Renal cortical epithelial cell (primary cell): ENCODE measurements at places on chromosomes 2 and 18. TPM values are rescaled to one million over a fixed set of nuclear protein-coding genes. Genes with fewer than 3 reads are reported as not detected.

DNA sequence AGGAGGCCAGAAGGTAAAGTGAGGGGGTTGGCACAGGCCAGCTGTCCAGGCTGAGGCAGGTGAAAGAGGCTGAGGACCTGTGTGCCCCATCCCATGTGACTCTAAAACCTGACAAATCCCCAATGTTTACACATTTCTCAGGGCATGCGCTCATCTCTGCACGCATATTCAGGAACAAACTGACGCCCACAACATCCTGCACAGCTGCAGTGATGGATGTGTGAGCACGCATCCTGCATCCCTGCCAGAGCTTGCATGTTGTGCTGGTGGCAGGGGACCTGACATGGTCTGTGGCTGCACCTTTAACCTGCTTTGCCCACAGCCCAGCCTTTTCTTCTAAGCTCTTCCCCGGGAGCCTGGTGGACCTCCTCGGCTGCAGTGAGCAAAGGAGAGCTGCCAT lies 83.1 kb downstream of the FBXO15 start:
- no peak for DNase-seq

DNA sequence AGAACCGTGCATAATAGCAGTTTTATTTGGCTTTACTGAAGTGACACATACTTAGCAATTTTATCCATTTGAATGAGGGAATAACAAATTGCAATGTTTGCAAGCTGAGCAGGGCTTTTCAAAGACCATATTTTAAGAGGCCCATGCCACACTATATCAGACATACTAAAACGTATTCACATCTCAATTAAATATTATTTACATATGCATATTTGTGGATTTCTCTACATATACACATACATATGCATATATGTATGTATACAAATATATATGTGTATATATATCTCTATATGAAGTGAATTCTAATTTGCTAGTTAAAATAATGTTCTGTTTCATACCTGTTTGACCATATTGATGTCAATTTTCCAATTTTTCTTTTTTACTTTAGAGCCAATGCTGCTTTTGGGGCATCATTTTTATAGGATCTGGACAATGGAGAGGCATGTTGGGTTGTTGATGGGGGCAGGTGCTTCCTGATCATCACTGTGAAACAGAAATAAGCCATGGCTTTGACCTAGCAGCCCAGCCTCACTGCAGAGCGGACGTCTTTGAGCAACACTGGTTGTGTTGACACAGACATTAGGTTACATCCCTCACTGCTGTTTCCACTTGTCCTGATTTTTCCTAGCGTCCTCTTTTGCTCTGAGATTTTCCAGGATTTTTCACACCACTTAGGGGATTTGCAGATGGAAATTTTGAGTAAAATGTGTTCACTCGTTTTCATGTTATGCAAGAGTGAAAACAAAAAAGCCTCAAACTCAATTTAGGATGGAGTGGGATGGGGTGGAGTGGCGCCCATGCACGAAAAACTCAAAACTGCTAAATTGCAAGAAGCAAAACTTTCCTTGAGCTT lies 56.9 kb downstream of the RDH14 start:
- no peak for DNase-seq

PXDN gene
- total RNA-seq = 243 and 291 TPM in 2 replicates

GRCh38 chr2:208643145-208643544 lies 236.6 kb downstream of the PTH2R start:
- DNase-seq = peak; percentile 27

DNA sequence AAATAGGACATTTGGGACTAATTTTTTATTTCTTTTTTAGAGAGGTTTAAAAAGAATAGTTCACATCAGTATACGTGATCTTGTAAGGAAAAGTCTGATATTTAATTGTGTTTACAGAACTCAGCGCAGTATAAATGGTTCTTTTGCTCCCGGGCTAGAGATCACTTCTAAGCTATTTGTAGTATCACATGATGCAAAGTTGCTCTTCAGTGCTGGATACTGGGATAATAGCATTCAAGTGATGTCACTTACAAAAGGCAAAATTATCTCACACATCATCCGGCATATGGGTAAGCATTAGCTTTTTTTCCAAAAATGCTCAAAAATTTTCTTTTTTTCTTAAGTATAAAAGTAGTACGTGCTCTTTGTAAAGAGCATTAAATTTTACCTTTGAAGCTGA lies 37.4 kb upstream of the CYP20A1 start:
- DNase-seq = no peak

- DNase-seq = no peak
These were observed 7.7 kb upstream of the STK39 start for GRCh38 chr2:168255103-168255502.
